Caki2 (cell line): ENCODE measurements at places on chromosomes 4 and X. TPM values are rescaled to one million over a fixed set of nuclear protein-coding genes. Genes with fewer than 3 reads are reported as not detected.

TMEM150C gene
- total RNA-seq, result 0.14 and 0.20 TPM in 2 replicates

SERTM2 gene
- total RNA-seq, result not detected in 2 replicates

NPFFR2 gene
- total RNA-seq, result not detected in 2 replicates

EVC2 gene
- not detected in 2 replicates for total RNA-seq

AR gene
- 13.3 and 17.8 TPM in 2 replicates for total RNA-seq

F11 gene
- total RNA-seq, result not detected in 2 replicates

PDE6B gene
- total RNA-seq, result 7.2 and 9.4 TPM in 2 replicates

SYN1 gene
- not detected in 2 replicates for total RNA-seq

INPP4B gene
- total RNA-seq, result 15.7 and 28.3 TPM in 2 replicates

SMC1A gene
- 6.2 and 11.7 TPM in 2 replicates for total RNA-seq

NPY5R gene
- 0.24 TPM in 1 of 2 replicates, not detected in the other for total RNA-seq

PDZD4 gene
- total RNA-seq, result 4.3 and 8.5 TPM in 2 replicates

ZXDA gene
- 2.3 and 2.8 TPM in 2 replicates for total RNA-seq

TMEM35A gene
- total RNA-seq, result not detected in 2 replicates

KLKB1 gene
- not detected in 2 replicates for total RNA-seq

XKRX gene
- total RNA-seq, result 0.06 and 0.30 TPM in 2 replicates

UGT2B15 gene
- total RNA-seq, result not detected in 2 replicates

ARAP2 gene
- total RNA-seq, result 1.5 and 2.1 TPM in 2 replicates

TCEANC gene
- 4.1 and 11.2 TPM in 2 replicates for total RNA-seq

SLC25A31 gene
- not detected in 2 replicates for total RNA-seq

DDX53 gene
- total RNA-seq, result not detected in 2 replicates

RTL3 gene
- not detected in 2 replicates for total RNA-seq

CSAG2 gene
- not detected in 2 replicates for total RNA-seq

UGT2B11 gene
- not detected in 2 replicates for total RNA-seq

RNF128 gene
- total RNA-seq, result 10.6 and 13.0 TPM in 2 replicates

GAB1 gene
- 1.3 and 17.5 TPM in 2 replicates for total RNA-seq

FAAH2 gene
- 3.2 and 51.1 TPM in 2 replicates for total RNA-seq

MID1IP1 gene
- 78.5 and 80.4 TPM in 2 replicates for total RNA-seq

ABLIM2 gene
- 2.1 TPM in 1 of 2 replicates, not detected in the other for total RNA-seq

NAP1L3 gene
- 3.1 and 4.3 TPM in 2 replicates for total RNA-seq

SPATA18 gene
- total RNA-seq, result 4.3 and 5.2 TPM in 2 replicates

SULT1E1 gene
- not detected in 2 replicates for total RNA-seq

SLIT2 gene
- 0.07 and 0.78 TPM in 2 replicates for total RNA-seq

TET2 gene
- total RNA-seq, result 4.1 and 4.3 TPM in 2 replicates

ADH1A gene
- not detected in 2 replicates for total RNA-seq

DUX4 gene
- total RNA-seq, result not detected in 2 replicates

HPGDS gene
- total RNA-seq, result not detected in 2 replicates

UGT2B10 gene
- total RNA-seq, result not detected in 2 replicates

GLRA2 gene
- 1.1 and 1.3 TPM in 2 replicates for total RNA-seq

MID1 gene
- total RNA-seq, result 12.5 and 26.7 TPM in 2 replicates

SPACA5 gene
- total RNA-seq, result not detected in 2 replicates

DBET gene
- total RNA-seq, result not detected in 2 replicates

SLC9B1 gene
- total RNA-seq, result not detected in 2 replicates

TAF7L gene
- total RNA-seq, result not detected in 2 replicates

CYSLTR1 gene
- total RNA-seq, result not detected in 2 replicates

ADGRG2 gene
- 34.1 and 38.6 TPM in 2 replicates for total RNA-seq

AFM gene
- not detected in 2 replicates for total RNA-seq

MFAP3L gene
- 1.9 TPM in 2 replicates for total RNA-seq

TMEM47 gene
- 0.51 and 0.52 TPM in 2 replicates for total RNA-seq

NRK gene
- not detected in 2 replicates for total RNA-seq

TMSB15A gene
- total RNA-seq, result not detected in 2 replicates

ASMT gene
- not detected in 2 replicates for total RNA-seq

PPA2 gene
- 110 and 132 TPM in 2 replicates for total RNA-seq

ZNF674 gene
- 1.2 and 2.4 TPM in 2 replicates for total RNA-seq

PDGFC gene
- total RNA-seq, result 88.6 and 120 TPM in 2 replicates

PHOX2B gene
- not detected in 2 replicates for total RNA-seq

ABCG2 gene
- 1.2 and 12.8 TPM in 2 replicates for total RNA-seq

FAM9C gene
- total RNA-seq, result not detected in 2 replicates
